ENCODE measurements at places on chromosomes 7 and 10.

GRCh38 chr7:129084801-129085551 lies 30.1 kb upstream of the TNPO3 start:
- DNase-seq, result no peak
- peaks cover 3% of the 10 kb centered on the region for H3K4me1 ChIP-seq
- peaks cover 5% of the 10 kb centered on the region for H3K27me3 ChIP-seq
- no peaks in the 10 kb centered on the region for H3K36me3 ChIP-seq

DNA sequence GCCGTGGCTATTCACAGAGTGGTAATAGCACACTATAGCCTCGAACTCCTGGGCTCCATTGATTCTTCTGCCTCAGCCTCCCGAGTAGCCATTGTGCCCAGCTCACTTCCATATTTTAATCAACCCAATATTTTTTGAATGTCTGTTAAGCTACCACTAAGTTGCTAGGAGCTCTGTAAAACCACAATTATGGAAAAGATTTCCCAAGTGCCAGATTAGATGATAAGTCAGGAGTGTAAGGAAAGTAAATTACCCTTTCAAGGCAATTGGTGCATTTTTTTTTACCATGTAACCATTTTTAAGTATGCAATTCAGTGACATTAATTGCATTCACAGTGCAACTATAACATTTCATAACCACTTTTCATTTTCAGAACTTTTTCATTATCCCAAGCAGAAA lies 87.5 kb upstream of the GATAD1 start:
- DNase-seq, result no peak
- no peaks in the 10 kb centered on the region for H3K4me1 ChIP-seq
- H3K27ac ChIP-seq, result no peak overlapping the region
- peaks cover 20% of the 10 kb centered on the region for H3K36me3 ChIP-seq
- H3K4me3 ChIP-seq, result no peak overlapping the region
- no peaks in the 10 kb centered on the region for H3K27me3 ChIP-seq

DNA sequence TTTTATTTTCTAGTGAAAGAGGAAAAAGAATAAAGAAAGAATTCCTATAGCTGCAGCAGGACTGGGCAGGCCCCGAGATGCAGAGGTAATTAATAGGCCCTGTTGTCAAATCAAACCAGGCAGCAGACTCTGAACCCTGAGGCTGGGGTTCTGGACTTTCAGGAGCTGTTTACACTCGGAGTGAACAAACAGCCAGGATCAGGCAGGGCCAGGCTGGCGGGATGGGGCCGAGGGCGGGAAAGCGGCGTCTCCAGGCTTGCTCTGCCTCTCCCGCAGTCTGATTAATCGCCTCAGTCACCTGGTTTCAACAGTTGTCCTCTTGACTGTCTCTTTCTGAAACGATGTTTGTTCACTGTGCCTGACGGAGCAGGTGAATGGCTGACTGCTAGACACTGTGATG lies 675.4 kb upstream of the FOXK1 start:
- peaks cover 27% of the 10 kb centered on the region for H3K4me1 ChIP-seq
- H3K4me3 ChIP-seq, result peak overlapping the region; percentile 18

GRCh38 chr7:157272351-157273207 lies 64.2 kb upstream of the DNAJB6 start:
- H3K27me3 ChIP-seq, result no peaks in the 10 kb centered on the region
- peak overlapping the region; percentile 54 for H3K27ac ChIP-seq
- peaks cover 13% of the 10 kb centered on the region for H3K36me3 ChIP-seq
- H3K4me3 ChIP-seq, result no peak overlapping the region

- no peaks in the 10 kb centered on the region for H3K4me1 ChIP-seq
- DNase-seq, result no peak
- no peak overlapping the region for H3K27ac ChIP-seq
- H3K4me3 ChIP-seq, result no peak overlapping the region
- no peaks in the 10 kb centered on the region for H3K36me3 ChIP-seq
These were observed 110.0 kb downstream of the RELN start for GRCh38 chr7:103879411-103879810.

- no peak overlapping the region for H3K27ac ChIP-seq
- H3K4me3 ChIP-seq, result no peak overlapping the region
- peaks cover 16% of the 10 kb centered on the region for H3K4me1 ChIP-seq
- H3K36me3 ChIP-seq, result peaks cover 41% of the 10 kb centered on the region
- H3K27me3 ChIP-seq, result no peaks in the 10 kb centered on the region
These were observed 21.6 kb downstream of the C1GALT1 start for GRCh38 chr7:7203813-7204575.

- no peak overlapping the region for H3K27ac ChIP-seq
- DNase-seq, result no peak
- no peaks in the 10 kb centered on the region for H3K36me3 ChIP-seq
- no peaks in the 10 kb centered on the region for H3K4me1 ChIP-seq
- peaks cover 6% of the 10 kb centered on the region for H3K27me3 ChIP-seq
- no peak overlapping the region for H3K4me3 ChIP-seq
These were observed 165.7 kb downstream of the NPSR1 start for GRCh38 chr7:34823650-34824258.

Data from mesothelial cell of epicardium (in vitro differentiated cells).